ENCODE measurements at places on chromosomes 1 and 21. TPM values are rescaled to one million over a fixed set of nuclear protein-coding genes. Genes with fewer than 3 reads are reported as not detected.

- H3K27me3 ChIP-seq = no peaks in the 10 kb centered on the region
- H3K4me1 ChIP-seq = no peaks in the 10 kb centered on the region
- no peak overlapping the region for H3K4me3 ChIP-seq
These were observed 99.9 kb downstream of the CD247 start for GRCh38 chr1:167418391-167418790.

- no peak overlapping the region for H3K27ac ChIP-seq
- DNase-seq = no peak
- H3K27me3 ChIP-seq = no peaks in the 10 kb centered on the region
- H3K36me3 ChIP-seq = no peaks in the 10 kb centered on the region
- no peak overlapping the region for H3K4me3 ChIP-seq
These were observed 123.4 kb downstream of the RIPK4 start for GRCh38 chr21:41643246-41643966.

GRCh38 chr1:80066060-80066459 lies 1059.5 kb upstream of the ADGRL4 start:
- H3K36me3 ChIP-seq = no peaks in the 10 kb centered on the region
- no peak overlapping the region for H3K4me3 ChIP-seq
- no peak overlapping the region for H3K27ac ChIP-seq
- no peaks in the 10 kb centered on the region for H3K4me1 ChIP-seq
- H3K27me3 ChIP-seq = no peaks in the 10 kb centered on the region

DNA sequence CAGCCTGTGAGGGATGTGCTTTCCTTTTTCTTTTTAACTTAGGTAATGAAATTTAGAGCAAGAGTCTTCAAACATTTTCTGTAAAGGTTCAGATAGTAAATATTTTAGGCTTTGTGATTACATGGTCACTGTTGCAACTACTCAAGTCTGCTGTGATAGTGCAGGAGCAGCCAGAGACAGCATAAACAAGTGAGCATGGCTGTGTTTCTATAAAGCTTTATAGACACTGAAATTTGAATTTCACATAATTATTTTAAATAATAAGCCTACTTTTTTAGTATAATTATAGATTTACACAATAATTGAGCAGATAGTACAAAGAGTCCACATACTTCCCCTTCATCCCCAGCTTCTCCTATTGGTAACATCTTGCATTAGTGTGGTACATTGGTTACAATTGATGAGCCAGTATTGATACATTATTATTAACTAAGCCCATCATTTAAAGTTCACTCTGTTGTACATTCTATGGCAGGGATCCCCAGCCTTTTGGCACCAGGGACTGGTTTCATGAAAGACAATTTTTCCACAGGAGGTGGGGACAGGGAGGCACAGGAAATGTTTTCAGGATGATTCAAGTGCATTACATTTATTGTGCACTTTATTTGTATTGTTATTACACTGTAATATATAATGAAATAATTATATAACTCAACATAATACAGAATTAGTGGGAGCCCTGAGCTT lies 3.0 kb downstream of the ATF6 start:
- no peaks in the 10 kb centered on the region for H3K4me1 ChIP-seq
- DNase-seq = no peak
- no peak overlapping the region for H3K27ac ChIP-seq

- DNase-seq = no peak
- no peaks in the 10 kb centered on the region for H3K4me1 ChIP-seq
- no peak overlapping the region for H3K27ac ChIP-seq
- no peak overlapping the region for H3K4me3 ChIP-seq
- no peaks in the 10 kb centered on the region for H3K27me3 ChIP-seq
- H3K36me3 ChIP-seq = no peaks in the 10 kb centered on the region
These were observed 9.2 kb downstream of the GCSAML start for GRCh38 chr1:247557926-247558674.

- H3K27me3 ChIP-seq = no peaks in the 10 kb centered on the region
- H3K4me1 ChIP-seq = no peaks in the 10 kb centered on the region
- peaks cover 4% of the 10 kb centered on the region for H3K36me3 ChIP-seq
- H3K27ac ChIP-seq = no peak overlapping the region
These were observed 44.3 kb downstream of the DISP3 start for GRCh38 chr1:11523261-11523660.

GRCh38 chr1:8145545-8146202 lies 119.6 kb upstream of the ERRFI1 start:
- no peaks in the 10 kb centered on the region for H3K36me3 ChIP-seq
- H3K4me3 ChIP-seq = no peak overlapping the region
- H3K27me3 ChIP-seq = no peaks in the 10 kb centered on the region
- DNase-seq = no peak
- H3K27ac ChIP-seq = no peak overlapping the region
- H3K4me1 ChIP-seq = no peaks in the 10 kb centered on the region

DNA sequence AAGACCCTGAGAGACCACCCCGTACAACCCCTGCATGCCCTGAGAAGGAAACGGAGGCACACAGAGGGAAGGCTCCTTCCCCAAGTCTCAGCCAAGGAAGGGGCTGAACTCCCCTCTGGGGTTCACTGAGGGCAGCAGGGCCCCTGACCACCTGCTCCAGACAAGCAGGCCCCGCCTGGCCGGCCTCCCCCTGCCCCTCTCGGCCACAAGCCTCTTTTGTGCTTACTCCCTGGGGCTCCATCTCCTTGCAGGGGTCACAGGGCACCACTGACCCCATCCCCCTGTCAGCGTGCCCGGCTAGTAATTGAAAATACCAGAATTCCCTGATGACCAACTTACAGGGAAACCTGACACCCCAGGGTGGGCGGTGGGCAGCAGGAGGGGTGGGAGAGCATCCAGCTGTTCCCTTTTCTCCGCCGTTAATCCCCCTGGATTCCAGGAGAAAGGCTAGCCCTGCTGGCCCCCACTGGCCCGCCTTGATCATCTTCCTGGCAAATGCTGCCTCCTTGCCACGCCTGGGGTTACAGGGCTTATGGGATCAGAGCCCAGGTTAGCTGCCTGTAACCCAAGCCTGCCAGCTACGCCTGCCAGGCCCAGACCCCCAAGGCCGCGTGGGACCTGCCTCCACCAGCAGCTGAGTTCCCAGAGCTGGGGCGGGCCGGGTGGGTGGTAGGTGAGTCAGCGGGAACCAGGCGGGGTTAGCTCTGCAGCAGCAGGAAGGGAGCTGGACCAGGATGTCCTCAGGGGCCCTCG lies 96.1 kb downstream of the LACTBL1 start:
- H3K27me3 ChIP-seq = no peaks in the 10 kb centered on the region
- no peak for DNase-seq
- H3K36me3 ChIP-seq = no peaks in the 10 kb centered on the region
- H3K4me1 ChIP-seq = no peaks in the 10 kb centered on the region
- no peak overlapping the region for H3K27ac ChIP-seq

DNA sequence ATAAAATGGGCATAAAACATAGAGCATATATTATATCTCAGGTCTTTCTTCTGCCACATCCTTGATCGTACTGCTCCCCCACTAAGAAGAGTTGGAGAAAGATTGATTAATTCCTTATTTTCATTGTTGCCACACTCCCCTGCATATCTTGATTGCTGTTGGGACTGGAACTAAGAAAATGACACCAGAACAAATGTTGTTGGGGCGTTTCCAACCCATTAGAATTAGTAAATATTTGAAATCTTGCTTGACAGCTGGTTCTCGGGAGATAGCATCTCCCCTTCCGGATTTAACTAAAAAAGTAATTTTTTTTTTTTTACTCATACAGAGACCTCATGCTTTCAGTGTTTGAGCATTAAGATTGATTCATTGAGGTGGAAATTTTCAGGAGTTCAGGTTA lies 493.0 kb upstream of the PLXNA2 start:
- no peaks in the 10 kb centered on the region for H3K4me1 ChIP-seq
- no peak overlapping the region for H3K4me3 ChIP-seq
- H3K36me3 ChIP-seq = peaks cover 15% of the 10 kb centered on the region
- no peak for DNase-seq
- no peaks in the 10 kb centered on the region for H3K27me3 ChIP-seq

- no peaks in the 10 kb centered on the region for H3K27me3 ChIP-seq
- no peak overlapping the region for H3K4me3 ChIP-seq
- H3K4me1 ChIP-seq = no peaks in the 10 kb centered on the region
- no peaks in the 10 kb centered on the region for H3K36me3 ChIP-seq
- no peak for DNase-seq
These were observed 149.3 kb upstream of the KIAA0040 start for GRCh38 chr1:175341631-175342429.

DNA sequence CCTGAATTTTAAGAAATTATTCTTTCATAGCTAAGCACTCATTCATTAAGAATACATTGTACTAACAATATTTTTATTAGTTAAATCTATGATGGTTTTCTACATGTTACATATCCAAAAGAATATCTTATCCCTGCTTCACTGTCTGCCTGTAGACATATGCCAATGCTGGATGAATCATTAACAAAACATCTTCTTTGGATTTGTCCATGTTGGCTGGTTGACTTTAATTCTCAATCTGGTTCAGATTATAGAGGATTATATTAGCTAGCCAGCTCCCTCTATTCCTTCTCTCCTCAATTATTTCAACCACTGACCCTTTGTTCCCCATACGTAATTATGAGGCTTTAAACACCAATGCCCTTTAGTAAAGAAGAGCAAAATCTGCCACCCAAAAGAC lies 138.9 kb upstream of the DMRTA2 start:
- H3K27ac ChIP-seq = no peak overlapping the region
- H3K27me3 ChIP-seq = no peaks in the 10 kb centered on the region

- no peaks in the 10 kb centered on the region for H3K4me1 ChIP-seq
- no peak for DNase-seq
- H3K4me3 ChIP-seq = no peak overlapping the region
- no peaks in the 10 kb centered on the region for H3K27me3 ChIP-seq
- no peaks in the 10 kb centered on the region for H3K36me3 ChIP-seq
These were observed 68.9 kb downstream of the C4BPA start for GRCh38 chr1:207172885-207173284.

DNA sequence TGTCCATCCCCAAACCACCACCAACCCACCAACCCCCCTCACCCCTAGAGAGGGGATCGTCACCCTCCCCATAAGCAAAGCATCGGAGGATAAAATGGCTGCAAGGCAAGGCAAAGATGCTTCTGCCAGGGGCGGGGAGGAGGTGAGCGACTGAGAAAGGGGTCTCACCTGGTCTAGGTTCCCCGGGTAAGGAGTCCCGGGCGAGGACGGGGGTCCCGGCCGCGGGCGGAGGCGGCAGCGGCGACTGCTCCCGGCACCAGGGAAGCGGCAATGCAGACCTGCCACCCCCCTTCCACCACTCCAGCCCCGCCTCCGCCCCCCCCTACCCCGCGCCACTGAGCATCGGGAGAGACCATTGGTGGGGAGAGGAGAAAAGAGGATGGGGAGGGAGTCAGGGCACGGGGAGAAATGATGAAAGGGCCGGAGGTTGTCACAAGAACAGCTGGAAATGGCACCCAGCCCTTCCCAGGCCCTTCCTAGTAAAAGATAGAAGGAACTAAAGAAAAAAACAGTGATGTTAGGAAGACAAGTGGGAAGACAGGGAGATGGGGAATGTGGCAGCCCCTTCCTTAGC lies at the start of gene SV2A:
TSS of gene SV2A (minus strand) at position 274 of the 574 bp plus-strand sequence. CDS start 4,004 bp downstream, outside the sequence.
- peak; percentile 86 for DNase-seq
- no peaks in the 10 kb centered on the region for H3K27me3 ChIP-seq
- H3K27ac ChIP-seq = no peak within 1 kb of the TSS

DNA sequence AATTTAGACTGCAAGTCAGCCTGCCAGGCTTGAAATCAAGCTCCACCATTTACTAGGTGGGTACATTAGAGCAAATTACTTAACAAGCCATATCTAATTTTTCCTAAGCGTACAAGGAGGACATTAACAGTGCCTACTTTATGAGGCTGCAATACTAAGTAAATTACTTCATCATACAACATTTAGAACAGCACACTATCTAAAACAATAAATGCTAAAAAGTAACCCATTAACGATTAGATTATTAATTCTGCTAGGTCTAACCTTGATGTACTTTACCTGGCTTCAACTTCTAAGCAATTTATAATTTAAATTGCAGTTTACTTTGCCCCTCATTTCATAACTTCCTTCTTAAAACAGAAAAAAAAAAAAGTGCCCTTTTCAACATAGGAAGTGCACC lies 1155.6 kb upstream of the NCAM2 start:
- no peaks in the 10 kb centered on the region for H3K36me3 ChIP-seq
- no peak overlapping the region for H3K27ac ChIP-seq
- no peak for DNase-seq
- H3K27me3 ChIP-seq = no peaks in the 10 kb centered on the region
- no peaks in the 10 kb centered on the region for H3K4me1 ChIP-seq

- peaks cover 5% of the 10 kb centered on the region for H3K4me1 ChIP-seq
- DNase-seq = peak; percentile 63
- no peak overlapping the region for H3K4me3 ChIP-seq
These were observed 15.0 kb downstream of the IFFO2 start for GRCh38 chr1:18941221-18942141.

- H3K27ac ChIP-seq = no peak overlapping the region
- DNase-seq = no peak
These were observed 4.8 kb downstream of the GBP7 start for GRCh38 chr1:89171067-89171438.

GRCh38 chr1:180486092-180486491 lies 16.3 kb downstream of the ACBD6 start:
- peaks cover 11% of the 10 kb centered on the region for H3K36me3 ChIP-seq
- peak overlapping the region; percentile 51 for H3K27ac ChIP-seq
- no peak overlapping the region for H3K4me3 ChIP-seq
- no peaks in the 10 kb centered on the region for H3K27me3 ChIP-seq
- DNase-seq = no peak

DNA sequence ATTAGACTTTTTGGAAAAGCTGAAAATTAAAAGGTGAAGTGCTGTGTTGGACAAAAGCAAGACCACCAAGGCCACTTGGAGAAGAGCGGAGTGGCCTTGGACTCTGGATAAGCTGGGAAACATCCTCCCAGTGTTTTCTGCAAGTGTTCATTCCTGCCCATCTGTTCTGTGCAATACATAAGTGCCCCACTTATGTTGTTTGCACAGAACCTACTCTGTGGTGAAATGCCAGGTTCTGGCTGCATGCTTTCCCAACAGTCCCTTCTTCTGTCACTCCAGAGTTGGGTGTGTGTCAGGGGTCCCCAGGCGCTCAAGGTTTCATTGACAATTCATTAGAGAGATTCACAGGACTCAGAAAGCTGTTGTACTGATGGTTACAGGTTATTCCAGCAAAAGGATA lies 30.3 kb downstream of the NHLH2 start:
- no peaks in the 10 kb centered on the region for H3K36me3 ChIP-seq
- no peak overlapping the region for H3K27ac ChIP-seq
- no peak overlapping the region for H3K4me3 ChIP-seq
- H3K4me1 ChIP-seq = peaks cover 3% of the 10 kb centered on the region

DNA sequence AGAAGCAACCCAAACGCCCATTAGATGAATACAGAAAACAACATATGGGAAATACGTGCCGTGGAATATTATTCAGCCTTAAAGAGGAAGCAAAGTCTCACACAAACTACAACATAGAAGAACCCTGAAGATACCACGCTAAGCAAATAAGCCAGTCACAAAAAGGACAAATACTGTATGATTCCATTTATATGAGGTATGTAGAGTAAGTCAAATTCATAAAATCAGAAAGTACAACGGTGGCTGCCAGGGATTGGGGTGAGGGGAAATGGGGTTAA lies 54.2 kb downstream of the SIPA1L2 start:
- H3K27ac ChIP-seq = no peak overlapping the region
- H3K27me3 ChIP-seq = no peaks in the 10 kb centered on the region
- DNase-seq = no peak
- peaks cover 6% of the 10 kb centered on the region for H3K4me1 ChIP-seq
- no peaks in the 10 kb centered on the region for H3K36me3 ChIP-seq

The LY9 gene
- total RNA-seq = not detected

The TCHHL1 gene
- not detected for total RNA-seq

The MIER1 gene
- total RNA-seq = 28.5 TPM

The OR2L13 gene
- total RNA-seq = not detected

The S100A7 gene
- total RNA-seq = not detected

The KCNA2 gene
- 0.33 TPM for total RNA-seq
